Panc1 (cell line): ENCODE measurements at places on chromosomes 11 and 22. TPM values are rescaled to one million over a fixed set of nuclear protein-coding genes. Genes with fewer than 3 reads are reported as not detected.

SHANK3 gene
- total RNA-seq = 7.6 TPM

OR6X1 gene
- total RNA-seq = not detected

PPP1CA gene
- total RNA-seq = 361 TPM

APOBEC3B gene
- total RNA-seq = 15.6 TPM

UBQLNL gene
- 0.72 TPM for total RNA-seq

MRGPRE gene
- 0.13 TPM for total RNA-seq

TEX12 gene
- total RNA-seq = 0.23 TPM

OR4C15 gene
- not detected for total RNA-seq

TTC9C gene
- total RNA-seq = 39.4 TPM

LAYN gene
- total RNA-seq = 3.6 TPM

KRTAP5-7 gene
- not detected for total RNA-seq

RIMBP3C gene
- total RNA-seq = 0.90 TPM

SORL1 gene
- 36.3 TPM for total RNA-seq
